ENCODE measurements at places on chromosomes 12 and 14.

GRCh38 chr12:96526110-96526509 lies 36.7 kb downstream of the CFAP54 start:
- no peak for DNase-seq

DNA sequence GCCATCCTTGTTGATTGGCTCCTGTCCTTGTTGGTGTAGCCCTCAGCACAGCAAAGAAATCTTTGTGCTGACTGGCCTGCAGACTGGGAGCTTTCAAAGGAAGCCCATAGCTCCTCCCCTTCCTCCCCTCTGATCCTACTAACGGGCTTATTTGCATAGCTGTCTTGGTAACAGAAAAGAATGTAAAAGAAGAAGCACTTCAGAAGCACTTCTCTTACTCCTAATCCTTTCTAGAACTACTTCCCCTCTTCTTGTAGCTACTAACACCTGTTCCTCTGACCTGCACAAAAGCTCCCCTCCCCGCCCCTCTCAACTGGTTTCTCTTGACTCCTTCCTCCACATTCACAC lies 14.3 kb upstream of the RIC8B start:
- DNase-seq: no peak

- no peak for DNase-seq
Observed at GRCh38 chr12:6340032-6340638, 1.7 kb downstream of the TNFRSF1A start.

DNA sequence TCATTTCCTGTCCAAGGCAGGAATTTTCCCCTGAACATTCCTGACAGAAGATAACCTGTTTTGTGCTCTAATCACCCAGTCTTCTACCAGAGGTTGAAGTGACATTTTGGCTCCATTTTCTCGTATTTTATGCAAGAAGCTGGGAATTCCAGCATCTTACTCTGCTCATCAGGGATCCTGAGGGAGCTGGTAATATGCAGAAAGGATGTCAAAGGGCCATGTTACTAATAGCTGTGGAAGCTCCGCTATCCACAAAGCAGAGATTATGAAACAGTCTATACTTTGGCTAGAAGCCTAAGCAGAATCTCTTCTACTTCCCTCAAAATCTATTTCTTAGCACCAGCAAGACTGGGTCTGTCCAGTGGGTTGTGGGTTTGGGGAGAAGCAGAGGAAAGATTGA lies 613.0 kb downstream of the DIO2 start:
- no peak for DNase-seq

DNA sequence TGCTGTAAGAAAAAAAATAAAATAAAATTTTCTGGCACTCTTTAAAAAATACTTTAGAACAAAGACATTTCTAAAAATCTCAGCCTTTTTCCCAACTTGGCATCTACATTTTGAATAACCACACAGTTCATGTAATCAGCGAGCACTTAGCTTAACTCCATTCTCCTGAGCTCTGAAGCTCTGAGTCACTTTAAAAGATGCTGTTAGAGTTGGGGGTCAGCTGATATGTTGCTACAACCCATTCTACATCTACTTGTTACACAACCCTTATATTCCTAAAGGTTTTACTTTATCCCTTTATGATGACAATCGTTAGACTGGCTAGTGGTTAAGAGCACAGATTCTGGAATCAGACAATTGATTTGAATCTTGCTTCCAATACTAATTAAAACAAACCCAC lies 48.3 kb downstream of the SLC41A2 start:
- DNase-seq: no peak

DNA sequence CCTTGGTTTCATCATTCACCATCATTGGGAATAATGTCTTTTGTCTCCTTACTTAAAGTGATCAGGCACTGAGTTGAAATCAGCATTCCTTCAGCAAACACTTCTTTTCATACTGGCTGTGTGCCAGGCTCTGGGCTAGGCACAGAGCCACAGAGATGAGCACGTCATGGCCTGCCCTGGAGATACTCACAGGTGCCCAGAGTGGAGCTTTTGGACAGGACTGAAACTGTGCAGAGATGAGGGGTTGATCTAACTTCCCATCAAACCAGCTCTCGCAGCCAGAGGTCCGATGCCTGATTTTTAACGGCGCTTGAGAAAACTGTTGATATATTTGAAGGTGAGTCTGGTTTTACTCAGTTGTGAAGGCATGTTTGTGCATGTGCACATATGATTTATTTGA lies 43.1 kb downstream of the CACNA1C start:
- no peak for DNase-seq

GRCh38 chr12:65277994-65278575 lies 398 bp upstream of the MSRB3 start:
- no peak for DNase-seq

- no peak for DNase-seq
Observed at GRCh38 chr12:49220972-49221371, 32.1 kb upstream of the TUBA1A start.

GRCh38 chr12:11855983-11856374 lies 206.5 kb downstream of the ETV6 start:
- no peak for DNase-seq

GRCh38 chr14:94407906-94408305 lies 19.5 kb upstream of the SERPINA1 start:
- no peak for DNase-seq

GRCh38 chr12:124629789-124630480 lies 62.5 kb upstream of the NCOR2 start:
- DNase-seq: no peak

DNA sequence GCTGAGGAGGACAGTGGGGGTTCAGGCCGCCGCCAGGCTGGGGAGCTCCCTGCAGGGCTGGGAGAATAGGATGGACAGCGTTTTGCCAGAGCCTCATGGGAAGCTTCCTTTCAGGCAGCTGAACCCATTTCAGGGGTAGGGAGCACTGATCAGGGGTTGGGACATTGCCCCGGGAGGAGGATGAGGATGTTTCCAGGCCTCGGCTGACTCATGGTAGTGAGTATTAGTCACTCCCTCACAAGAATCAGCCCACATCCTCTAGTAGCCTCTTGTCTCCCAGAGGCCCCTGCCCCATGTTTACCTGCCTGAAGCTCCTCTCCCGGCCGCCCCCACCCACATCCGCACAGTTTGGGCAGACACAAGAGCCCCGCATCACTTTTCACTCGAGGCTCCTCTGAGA lies 89.8 kb downstream of the ZFP36L1 start:
- no peak for DNase-seq

DNA sequence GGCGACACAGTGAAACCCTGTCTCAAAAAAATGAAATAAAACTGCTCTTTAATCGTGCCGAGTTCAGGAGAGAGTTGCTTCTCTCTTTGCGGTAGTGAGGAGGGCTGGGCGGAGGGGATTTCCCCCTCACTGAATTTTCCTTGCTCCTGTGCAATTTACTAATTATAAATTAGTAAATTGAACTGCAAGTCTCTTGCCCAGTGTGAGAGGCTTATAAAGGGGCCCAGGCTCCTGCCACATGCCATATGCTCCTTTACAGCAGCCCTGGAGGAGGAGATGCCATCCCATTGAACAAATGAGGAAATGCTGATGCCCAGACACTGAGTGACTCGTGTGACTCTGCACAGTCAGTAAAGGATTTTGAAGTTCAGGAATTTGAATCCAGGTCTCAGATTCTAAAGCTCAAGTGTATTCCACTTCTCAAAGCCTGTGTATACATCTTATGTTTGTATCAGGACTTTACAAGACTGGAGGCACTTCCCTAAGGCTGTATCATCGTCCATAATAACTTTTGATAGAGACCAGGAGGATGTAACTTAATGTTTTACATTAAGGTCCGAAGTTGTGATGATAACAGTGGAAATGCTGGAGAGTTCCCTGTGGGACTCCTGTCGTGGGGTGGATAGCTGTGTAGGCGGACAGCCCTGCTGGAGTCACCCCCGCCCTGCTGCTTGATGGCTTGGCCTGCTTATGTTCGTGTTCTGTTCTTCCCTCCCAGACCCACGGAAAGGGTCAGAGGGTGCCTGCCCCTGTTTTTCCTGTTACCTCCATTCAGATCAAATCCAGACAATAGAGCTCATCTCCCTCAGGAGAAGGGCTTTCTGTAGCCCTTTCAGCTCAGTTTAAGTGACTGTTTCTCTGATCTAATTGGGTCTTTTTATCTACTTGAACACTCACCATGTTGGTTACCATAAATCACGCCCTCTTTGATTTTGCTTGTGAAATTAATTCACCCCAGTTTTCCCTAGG lies 13.9 kb downstream of the PELI2 start:
- DNase-seq: no peak

DNA sequence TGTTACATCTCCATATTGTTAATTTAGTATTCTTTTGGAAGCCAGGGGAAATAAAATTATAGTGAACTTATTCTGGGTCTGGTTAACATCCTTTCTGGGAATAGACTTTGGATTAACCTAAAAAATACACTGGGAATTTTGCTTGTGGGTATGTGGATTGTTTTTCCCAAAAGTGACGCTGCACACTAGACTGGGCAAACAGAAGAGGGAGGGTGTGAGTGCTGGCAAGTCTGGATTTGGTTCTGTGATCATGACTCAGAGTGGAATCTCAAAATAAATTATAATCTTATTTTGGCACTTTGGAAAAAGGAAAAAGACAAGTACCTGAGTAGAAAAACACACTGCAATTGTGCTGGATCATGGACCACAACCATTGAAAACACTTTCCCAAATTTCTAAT lies 15.2 kb upstream of the LUM start:
- no peak for DNase-seq

DNA sequence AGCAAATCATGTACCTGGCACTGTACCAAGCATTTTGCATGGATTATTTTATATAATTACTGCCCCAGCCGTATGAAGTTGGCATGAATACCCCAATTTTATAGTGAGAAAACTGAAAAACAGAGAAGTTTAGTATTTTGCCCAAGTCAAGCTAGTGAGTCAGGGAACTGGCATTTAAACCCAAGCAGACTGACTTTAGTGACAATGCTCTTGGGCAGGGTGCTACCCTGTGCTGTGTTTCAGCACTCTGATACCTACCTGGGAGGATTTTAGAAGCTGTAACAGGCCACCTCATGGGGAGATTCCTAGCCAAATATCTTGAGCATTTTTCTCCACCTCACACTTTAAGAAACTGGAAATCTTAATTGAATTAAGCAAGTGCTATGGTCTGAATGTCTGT lies 98.1 kb upstream of the MAX start:
- no peak for DNase-seq

GRCh38 chr14:67602076-67602475 lies 2.0 kb upstream of the PIGH start:
- DNase-seq: no peak

- DNase-seq: no peak
Observed at GRCh38 chr14:36662543-36663403, 1.1 kb downstream of the PAX9 start.

DNA sequence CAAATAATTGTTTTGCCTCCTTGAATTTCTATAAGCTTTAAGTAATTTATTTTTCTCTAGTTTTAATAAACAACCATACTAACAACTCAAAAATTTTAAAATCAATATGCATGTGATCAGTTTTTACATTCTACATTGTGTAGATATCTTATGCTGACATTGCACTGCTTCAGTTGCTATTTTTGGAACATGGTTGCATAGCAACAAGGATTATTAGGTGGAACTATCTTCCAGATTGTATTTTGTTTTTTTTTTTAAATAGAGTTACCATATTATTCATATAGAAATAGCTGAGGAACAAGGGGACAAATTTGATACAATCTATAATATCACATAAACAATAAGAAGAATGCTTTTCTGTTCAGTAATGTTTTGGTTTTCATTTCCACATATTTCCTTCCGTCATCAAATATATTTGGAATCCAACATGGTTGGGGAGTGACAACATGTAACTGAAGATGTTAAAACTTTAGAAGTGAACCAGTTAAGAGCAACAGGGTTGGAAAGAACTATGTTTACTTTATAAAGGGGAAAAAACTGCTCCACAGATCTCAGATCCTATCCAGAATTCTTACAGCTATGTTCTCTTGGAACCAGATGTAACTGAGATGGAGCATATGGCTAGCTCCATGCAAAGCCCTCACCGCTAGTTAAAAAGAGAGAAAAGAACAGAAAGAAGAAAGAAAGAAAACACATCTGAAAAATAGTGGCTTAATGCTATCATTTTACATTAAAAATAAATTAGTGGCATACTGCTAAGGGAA lies 235.5 kb downstream of the NELL2 start:
- no peak for DNase-seq

GRCh38 chr12:51759175-51759574 lies 89.3 kb downstream of the FIGNL2 start:
- no peak for DNase-seq

DNA sequence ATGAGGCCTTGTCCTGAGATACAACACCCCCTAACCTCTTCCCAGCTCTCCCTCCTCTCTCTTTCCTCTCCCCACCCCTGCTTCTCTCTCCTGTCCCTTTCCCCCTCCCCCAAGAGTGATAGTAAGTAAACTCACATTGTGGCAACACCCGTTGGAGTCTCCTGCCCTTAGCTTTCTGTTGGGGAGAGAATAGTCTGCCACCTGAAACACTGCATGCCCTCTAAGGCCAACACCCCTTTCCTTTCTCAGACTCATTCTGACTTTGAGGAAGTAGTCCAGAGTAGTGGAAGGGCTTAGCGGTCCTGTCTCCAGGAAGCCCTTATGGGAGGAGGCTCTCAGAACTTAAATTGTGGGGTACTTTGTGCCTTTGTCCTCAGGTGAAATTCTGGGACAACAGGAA lies 95.2 kb downstream of the PRKCH start:
- DNase-seq: no peak

DNA sequence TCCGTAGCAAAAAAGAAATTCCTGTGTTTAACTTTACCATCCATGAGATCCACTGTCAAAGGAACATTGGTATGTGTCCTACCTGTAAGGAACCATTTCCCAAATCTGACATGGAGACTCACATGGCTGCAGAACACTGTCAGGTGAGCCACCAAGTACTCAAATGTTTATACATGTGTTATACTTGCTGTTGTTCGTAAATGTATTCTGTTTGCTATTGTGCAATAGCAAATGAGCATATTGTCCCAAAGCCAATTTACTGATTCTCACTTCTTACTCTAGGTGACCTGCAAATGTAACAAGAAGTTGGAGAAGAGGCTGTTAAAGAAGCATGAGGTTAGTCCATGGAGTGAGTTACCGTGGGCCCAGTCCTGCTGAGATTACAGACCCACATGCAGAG lies 9.4 kb downstream of the TRAFD1 start:
- no peak for DNase-seq

DNA sequence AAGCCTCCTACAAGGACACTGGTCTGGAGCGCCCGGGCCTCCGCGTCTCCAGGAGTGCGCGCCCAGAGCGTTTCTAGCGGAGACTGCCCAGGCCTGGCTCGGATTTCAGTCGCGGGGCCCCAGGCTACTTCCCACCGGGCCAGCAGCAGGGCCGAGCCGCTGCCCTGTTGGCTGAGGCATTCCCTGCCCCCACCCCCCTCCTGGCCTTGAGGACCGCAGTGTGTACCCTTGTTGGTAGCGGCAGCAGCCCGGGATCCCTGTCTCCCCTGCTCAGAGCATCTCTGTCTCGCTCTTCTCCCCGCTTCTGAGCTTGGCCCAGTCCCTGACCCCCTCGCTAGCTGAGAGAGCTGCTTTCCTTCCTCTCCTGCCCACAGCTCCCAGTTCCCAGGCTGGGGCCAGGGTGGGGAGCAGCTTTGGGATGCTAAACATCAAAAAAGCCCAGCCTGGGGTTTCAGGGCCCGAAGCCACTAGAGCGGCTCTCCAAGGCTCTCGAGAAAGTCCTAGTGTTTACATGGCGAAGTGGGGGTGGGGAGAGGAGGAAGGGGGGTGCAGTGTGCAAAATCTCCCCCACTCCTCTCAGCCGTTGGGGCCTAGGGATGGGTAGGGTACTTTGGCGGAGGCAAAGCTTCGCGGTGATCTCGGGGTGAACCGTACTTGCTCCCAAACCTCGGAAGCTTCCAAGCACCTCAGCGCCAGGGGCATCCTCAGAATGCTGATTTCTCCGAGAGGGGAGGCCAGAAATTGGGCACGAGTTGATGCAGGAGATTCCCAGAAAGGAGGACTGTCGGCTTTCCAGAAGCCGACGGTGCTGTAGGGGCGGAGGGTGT lies 6.4 kb downstream of the NKX2-1 start:
- DNase-seq: no peak

GRCh38 chr12:10031771-10032175 lies 1.3 kb downstream of the CLEC9A start:
- DNase-seq: no peak

Data from stimulated activated CD4-positive, alpha-beta T cell treated with anti-CD3 and anti-CD28 coated beads, Interleukin-1b, Interleukin-23, amount 100 ng/mL, for 4 hours (primary cell).